ENCODE measurements at places on chromosomes 13 and 19. TPM values are rescaled to one million over a fixed set of nuclear protein-coding genes. Genes with fewer than 3 reads are reported as not detected.

DNA sequence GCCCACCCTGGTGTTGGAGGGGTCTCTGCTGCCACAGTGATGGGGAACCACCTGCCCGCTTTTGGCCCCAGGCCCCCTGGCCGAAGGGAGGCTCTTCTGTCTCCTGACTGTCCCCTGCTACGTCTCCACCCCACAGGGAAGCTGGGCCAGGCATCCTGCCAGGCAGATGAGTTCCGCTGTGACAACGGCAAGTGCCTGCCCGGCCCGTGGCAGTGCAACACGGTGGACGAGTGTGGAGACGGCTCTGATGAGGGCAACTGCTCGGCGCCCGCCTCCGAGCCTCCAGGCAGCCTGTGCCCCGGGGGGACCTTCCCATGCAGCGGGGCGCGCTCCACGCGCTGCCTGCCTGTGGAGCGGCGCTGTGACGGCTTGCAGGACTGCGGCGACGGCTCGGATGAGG is 11.0 kb downstream of the LRP3 start:
- no peak for DNase-seq

DNA sequence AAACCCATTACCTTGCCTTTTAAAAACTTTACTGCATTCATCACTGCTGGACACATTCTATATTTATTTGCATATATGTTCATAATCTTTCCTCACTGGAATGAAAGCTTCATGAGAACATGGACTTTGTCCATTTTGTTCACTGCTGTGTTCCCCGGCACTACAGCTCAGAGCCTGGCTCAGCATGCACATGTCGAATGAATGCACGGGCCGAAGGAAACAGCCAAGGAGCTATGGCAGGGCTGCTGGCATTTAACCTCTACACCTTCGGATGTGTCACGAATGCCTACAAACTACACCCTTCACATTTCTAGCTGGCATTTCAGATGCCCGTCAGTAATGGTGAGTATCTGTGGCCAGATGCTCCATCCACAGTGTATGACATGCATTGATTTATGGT is 7.6 kb downstream of the MTIF3 start:
- DNase-seq: no peak

DNA sequence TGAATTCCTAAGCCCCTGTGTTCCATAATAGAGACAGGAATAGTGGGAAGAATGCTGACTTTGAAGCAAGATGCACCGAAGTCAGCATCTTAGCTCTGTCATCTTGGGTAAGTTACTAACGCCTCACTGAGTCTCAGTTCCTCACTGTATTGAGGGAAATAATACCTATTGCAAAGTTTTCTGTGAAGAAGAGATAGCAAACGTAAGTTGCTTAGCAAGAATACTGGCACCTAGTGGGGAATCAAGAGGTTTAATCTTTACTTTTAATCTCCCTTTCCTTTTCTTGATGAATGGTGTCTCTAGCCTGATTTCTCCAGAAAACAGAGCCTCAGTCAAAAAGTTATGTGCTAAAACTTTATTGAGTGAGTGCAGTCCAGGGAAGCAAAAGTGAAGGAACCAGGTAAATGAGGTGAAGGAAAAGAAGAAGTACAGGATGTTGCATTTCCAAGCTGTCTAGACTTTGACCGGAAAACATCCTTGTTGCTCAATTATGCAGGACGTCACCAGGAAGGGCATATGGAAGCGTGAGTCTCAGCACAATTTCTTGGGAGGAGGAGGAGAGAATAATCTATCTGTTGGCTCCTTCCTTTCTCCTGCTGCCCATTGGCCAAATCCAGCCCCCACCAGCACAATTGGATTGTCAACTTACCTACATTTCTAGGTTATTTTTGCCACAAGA is 210.0 kb downstream of the B3GLCT start:
- peak; percentile 16 for DNase-seq

- peak; percentile 81 for DNase-seq
Measured at GRCh38 chr19:46840498-46840942, 10.1 kb downstream of the AP2S1 start.

POSTN gene
- 546 TPM for total RNA-seq

CYP4F2 gene
- not detected for total RNA-seq

Data from fibroblast of the aortic adventitia (primary cell).